Mammary epithelial cell (primary cell): ENCODE measurements at places on chromosomes 16 and 17. TPM values are rescaled to one million over a fixed set of nuclear protein-coding genes. Genes with fewer than 3 reads are reported as not detected.

The MYCBPAP gene
- total RNA-seq, result 0.43 and 9.6 TPM in 2 replicates

The C17orf67 gene
- total RNA-seq, result 0.17 TPM

The ZFPM1 gene
- 2.0 TPM for total RNA-seq

The SEZ6L2 gene
- 8.5 TPM for total RNA-seq
